ENCODE measurements at places on chromosomes 12 and 14. TPM values are rescaled to one million over a fixed set of nuclear protein-coding genes. Genes with fewer than 3 reads are reported as not detected.

DNA sequence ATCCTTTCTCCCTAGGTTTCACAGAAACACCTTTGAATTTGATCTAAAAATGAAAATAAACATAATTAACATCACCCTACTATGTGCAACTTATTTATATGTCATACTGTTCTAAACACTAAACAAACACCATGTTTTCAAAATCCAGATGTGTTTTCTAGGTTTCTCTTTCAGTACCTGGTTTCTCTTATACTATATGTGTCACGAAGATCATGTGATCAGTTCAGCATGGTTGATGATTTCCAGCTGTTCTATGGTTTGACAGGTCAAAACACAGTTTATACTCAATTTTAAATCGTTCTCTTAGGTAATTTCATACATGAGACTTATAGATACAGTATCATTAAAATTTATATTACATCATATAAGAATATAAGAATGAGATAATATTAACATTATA, 373.1 kb downstream of the SOX5 start:
- no peak overlapping the region for H3K27ac ChIP-seq
- no peaks in the 10 kb centered on the region for H3K27me3 ChIP-seq
- H3K4me1 ChIP-seq: no peaks in the 10 kb centered on the region
- no peaks in the 10 kb centered on the region for H3K36me3 ChIP-seq

GRCh38 chr12:14959463-14959862, 1.9 kb downstream of the ARHGDIB start:
- no peaks in the 10 kb centered on the region for H3K36me3 ChIP-seq
- H3K4me3 ChIP-seq: no peak overlapping the region
- no peak for DNase-seq
- peak overlapping the region; percentile 15 for H3K27ac ChIP-seq
- peaks cover 44% of the 10 kb centered on the region for H3K4me1 ChIP-seq

DNA sequence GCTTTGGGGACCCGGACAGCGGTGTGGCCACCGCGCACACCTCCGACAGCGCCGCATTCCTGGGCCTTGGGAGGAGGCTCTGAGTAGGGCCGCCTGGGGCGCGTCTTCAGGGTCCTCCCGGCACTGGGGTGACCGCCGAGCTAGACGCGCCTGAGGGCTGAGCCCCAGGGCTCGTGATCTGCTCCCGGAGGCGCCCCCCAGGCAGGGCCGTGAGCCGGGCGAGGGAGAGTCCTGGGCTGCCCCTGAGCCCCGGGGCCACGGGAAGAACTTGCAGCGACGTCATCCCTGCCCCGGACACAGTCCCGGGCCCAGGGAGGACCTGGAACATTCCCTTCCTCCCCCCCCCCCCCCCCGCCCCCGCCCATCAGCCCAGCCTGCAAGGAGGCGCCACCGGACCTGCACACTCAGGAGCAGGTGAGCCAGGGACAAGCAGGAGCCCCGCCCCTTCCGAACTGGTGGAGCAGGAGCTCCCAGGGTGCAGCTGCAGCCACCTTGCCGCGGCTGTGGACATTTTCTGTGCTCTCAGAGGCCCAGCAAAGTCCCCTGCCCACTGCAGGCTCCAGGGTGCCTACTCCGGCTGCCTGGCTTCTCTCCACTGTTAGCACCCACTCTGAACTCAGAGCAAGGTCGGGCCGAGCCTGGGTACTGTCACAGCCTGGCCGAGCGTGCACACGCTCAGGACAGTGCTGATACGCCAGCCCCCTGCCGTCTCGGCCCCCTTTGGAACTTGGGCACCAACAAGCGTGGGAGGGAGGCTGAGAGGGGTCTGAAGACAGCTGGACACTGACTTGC, 50.7 kb downstream of the A2M start:
- no peaks in the 10 kb centered on the region for H3K27me3 ChIP-seq
- H3K36me3 ChIP-seq: no peaks in the 10 kb centered on the region
- peak overlapping the region; percentile 91 for H3K27ac ChIP-seq
- peak; percentile 58 for DNase-seq
- H3K4me1 ChIP-seq: peaks cover 28% of the 10 kb centered on the region

- peaks cover 46% of the 10 kb centered on the region for H3K4me1 ChIP-seq
- H3K27me3 ChIP-seq: no peaks in the 10 kb centered on the region
- peak overlapping the region; percentile 93 for H3K4me3 ChIP-seq
- H3K36me3 ChIP-seq: no peaks in the 10 kb centered on the region
- no peak for DNase-seq
- peak overlapping the region; percentile 94 for H3K27ac ChIP-seq
These were observed 884 bp downstream of the CAPRIN2 start for GRCh38 chr12:30753751-30754382.

- H3K4me1 ChIP-seq: peaks cover 28% of the 10 kb centered on the region
- DNase-seq: no peak
- peak overlapping the region; percentile 90 for H3K4me3 ChIP-seq
- H3K27me3 ChIP-seq: no peaks in the 10 kb centered on the region
- H3K27ac ChIP-seq: no peak overlapping the region
These were observed 202 bp downstream of the YAF2 start for GRCh38 chr12:42237853-42238239.

DNA sequence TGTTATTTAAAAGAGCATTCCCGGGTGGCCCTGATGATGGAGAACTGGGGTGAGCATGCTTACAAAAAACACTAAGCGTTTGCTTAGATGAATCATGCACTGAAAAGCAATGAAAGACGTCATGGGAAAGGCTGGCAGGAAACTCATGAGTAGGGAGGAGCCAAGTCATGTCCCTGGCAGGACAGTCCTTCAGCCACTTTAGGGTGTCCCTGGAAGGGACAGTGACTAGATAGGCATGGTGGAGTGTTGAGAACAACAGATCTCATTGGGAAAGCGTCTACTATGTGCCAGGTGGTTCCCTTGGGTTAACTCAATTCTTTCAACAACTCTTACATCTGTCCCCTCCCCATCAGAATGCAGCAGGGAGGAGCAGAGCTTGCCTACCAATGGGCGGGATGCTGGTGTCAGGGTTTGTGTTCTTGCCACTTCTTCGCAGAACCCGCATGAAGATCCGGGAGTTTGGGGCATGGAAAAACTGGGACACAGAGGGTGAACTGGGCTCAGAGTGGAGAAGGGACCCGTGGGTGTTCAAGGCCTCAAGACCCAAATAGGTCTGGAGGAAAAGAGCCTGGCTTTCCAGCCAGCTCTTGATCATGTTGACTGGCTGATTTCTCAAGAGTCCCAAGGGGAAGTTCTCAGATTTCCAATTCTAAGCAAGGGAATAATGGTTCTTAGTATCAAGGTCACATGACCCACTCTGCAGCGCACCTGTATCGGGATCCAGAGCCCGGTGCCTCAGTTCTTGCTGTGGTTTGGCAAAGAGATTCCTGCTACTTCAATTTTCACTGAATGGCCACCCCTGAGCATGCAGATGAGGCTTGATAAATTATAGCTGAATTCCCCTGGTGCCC, 653.9 kb upstream of the TBX3 start:
- H3K4me3 ChIP-seq: no peak overlapping the region
- peaks cover 37% of the 10 kb centered on the region for H3K4me1 ChIP-seq
- no peaks in the 10 kb centered on the region for H3K27me3 ChIP-seq
- H3K36me3 ChIP-seq: peaks cover 6% of the 10 kb centered on the region

DNA sequence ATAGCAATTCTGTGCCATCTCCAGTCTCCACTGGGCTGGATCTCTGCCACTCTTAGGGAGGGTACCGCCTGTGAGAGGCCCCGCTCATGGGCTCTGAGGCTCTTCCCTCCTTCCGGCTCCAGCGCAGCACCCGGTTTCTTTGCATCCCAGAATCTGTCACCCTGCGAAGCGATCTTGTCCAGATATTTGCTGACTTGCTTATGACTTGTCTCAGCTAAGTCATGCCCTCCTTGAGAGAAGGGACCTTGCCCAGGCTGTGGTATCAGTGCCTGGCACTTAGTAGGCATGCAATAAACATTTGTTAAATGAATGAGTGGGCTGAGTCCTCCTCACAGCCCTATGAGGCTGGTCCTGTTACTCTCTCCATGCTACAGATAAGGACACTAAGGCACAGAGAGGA, 13.4 kb downstream of the KRT80 start:
- no peak for DNase-seq
- no peak overlapping the region for H3K27ac ChIP-seq
- H3K4me3 ChIP-seq: no peak overlapping the region

DNA sequence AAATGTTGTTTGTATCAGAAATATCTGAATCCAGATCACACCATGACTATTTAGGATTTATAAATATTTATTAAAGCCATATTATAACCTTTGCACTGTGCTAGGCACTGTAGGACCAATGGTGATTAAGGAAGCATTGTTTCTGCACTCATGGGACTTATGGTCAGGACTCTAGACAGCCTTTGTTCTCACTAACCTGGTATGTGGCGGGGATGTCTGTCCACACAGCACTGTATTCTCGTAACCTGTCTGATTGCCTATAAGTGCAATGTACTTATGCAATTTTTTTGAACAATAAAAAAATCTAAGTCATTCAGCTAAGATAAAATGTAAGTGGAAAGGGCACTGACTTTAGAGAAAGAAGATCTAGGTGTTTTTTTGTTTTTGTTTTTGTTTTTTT, 6.7 kb upstream of the SSPN start:
- H3K4me3 ChIP-seq: no peak overlapping the region
- peak overlapping the region; percentile 50 for H3K27ac ChIP-seq

- H3K36me3 ChIP-seq: peaks cover 46% of the 10 kb centered on the region
- no peak overlapping the region for H3K4me3 ChIP-seq
- H3K4me1 ChIP-seq: peaks cover 33% of the 10 kb centered on the region
- DNase-seq: no peak
- peak overlapping the region; percentile 69 for H3K27ac ChIP-seq
These were observed 6.4 kb downstream of the SSH1 start for GRCh38 chr12:108850854-108851573.

DNA sequence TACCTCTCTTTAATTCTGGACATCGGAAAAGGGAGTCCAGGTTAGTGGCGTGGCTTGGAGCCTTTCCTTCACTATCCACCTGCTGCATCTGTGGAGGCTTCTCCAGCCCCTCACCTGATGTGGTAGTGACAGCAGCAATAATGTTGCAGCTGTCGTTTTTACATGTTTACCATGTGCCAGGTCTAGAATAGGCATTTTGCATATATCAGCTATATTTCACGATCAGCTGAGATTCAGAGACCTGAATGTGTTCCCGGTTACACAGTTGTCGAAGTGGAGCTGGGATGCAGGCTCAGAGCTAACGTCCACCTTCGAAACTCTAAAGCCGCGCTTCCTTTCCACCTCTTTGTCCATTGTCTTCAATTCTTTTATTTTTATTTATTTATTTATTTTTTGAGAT, 91.0 kb downstream of the BORCS5 start:
- no peak overlapping the region for H3K27ac ChIP-seq
- DNase-seq: no peak
- H3K4me1 ChIP-seq: peaks cover 9% of the 10 kb centered on the region
- no peak overlapping the region for H3K4me3 ChIP-seq
- no peaks in the 10 kb centered on the region for H3K36me3 ChIP-seq

DNA sequence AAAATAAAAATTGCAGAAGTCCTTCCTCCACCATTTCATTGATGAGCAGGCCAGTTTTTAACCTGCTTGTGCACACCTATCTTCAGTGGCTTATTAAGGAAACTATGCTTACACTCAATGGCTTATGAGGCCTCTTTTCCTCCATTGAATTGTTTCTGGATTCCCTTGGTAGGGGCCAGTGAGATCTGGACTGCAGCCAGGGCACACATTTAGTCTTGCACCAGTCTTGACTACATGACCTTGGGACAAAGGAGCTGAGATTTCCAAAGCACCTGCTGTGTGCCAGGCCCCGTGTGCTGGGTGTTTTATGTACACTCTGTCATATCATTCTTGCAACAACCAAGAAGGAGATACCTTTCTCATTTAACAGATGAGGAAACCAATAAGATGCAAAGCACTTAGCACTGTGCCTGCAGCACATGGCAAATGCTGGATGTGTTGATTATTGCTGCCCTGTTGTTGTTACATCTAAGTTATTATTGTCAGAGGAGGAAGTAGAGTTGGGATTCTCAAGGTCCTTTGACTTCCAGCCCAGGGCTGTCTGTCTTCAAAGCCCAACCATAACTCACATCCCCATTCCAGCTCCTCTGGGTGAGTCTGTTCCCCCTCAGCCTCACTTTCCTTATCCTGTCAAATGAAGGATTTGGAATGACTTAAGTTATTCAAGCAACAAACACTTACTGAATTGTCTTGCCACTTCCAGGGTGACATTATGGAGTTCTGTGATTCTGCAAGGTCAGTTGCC, 31.6 kb upstream of the RIN3 start:
- H3K36me3 ChIP-seq: no peaks in the 10 kb centered on the region
- no peak overlapping the region for H3K27ac ChIP-seq
- no peaks in the 10 kb centered on the region for H3K27me3 ChIP-seq
- peak; percentile 14 for DNase-seq
- no peak overlapping the region for H3K4me3 ChIP-seq
- no peaks in the 10 kb centered on the region for H3K4me1 ChIP-seq

- DNase-seq: no peak
- peaks cover 6% of the 10 kb centered on the region for H3K4me1 ChIP-seq
- no peak overlapping the region for H3K4me3 ChIP-seq
- H3K36me3 ChIP-seq: no peaks in the 10 kb centered on the region
These were observed 9.6 kb upstream of the TRIM9 start for GRCh38 chr14:51104467-51104866.

GRCh38 chr14:56057071-56057741, 61.0 kb upstream of the PELI2 start:
- no peak overlapping the region for H3K4me3 ChIP-seq
- peaks cover 17% of the 10 kb centered on the region for H3K4me1 ChIP-seq
- DNase-seq: no peak
- no peaks in the 10 kb centered on the region for H3K27me3 ChIP-seq
- peak overlapping the region; percentile 75 for H3K27ac ChIP-seq

GRCh38 chr14:101176535-101177205, 273.1 kb upstream of the RTL1 start:
- no peaks in the 10 kb centered on the region for H3K27me3 ChIP-seq
- DNase-seq: no peak
- H3K4me3 ChIP-seq: no peak overlapping the region

DNA sequence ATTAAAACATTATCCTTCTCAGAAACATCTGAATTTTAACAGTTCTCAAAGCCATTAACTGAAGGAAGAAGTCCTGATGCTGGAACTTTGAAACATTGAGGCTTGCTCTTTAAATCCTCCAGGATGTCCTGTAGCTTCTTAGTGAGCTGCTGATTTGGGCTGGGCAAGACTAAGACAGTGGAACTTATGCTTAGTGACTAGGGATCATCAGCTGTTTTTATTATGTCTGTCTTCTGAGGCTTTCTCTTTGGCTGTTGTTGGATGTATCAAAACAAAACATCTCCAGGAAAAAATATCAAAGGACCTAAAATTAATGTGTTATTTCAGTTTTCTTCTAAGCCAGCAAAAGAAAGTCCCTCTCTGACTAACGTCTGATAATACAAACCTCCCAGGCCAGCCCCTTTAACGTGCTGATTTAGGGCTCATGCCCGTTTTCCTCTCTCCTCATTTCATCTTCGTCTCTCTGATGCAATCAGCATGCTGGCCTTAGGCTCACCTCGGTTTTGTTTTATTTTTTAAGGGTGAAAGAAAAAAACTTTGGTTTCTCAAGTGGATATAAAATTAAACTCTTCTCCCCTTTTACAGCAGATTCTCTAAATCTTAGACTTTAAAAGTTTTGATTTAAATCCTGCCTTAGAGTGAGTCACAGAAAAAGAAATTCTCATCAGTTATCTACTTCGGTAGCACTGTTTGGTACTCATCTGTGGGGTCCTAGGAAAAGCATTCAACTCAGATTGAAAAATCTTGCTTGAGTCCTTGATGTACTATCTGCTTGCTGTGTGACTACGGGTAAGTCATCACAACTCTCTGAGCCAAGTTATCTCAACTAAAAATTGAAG, 106.2 kb upstream of the CCDC91 start:
- H3K36me3 ChIP-seq: no peaks in the 10 kb centered on the region
- H3K27ac ChIP-seq: no peak overlapping the region
- no peaks in the 10 kb centered on the region for H3K27me3 ChIP-seq
- peaks cover 21% of the 10 kb centered on the region for H3K4me1 ChIP-seq

GRCh38 chr12:125549836-125550235, 484.6 kb downstream of the AACS start:
- no peak overlapping the region for H3K27ac ChIP-seq
- DNase-seq: no peak
- H3K4me3 ChIP-seq: no peak overlapping the region

KRT82 gene
- total RNA-seq: not detected

FAM186B gene
- total RNA-seq: 0.29 TPM

GPRC5A gene
- total RNA-seq: 108 TPM

MYF6 gene
- total RNA-seq: 0.20 TPM

ACOT2 gene
- 25.6 TPM for total RNA-seq

All from mesothelial cell of epicardium (in vitro differentiated cells).